NCI-H2081 (cell line): ENCODE measurements at places on chromosomes 7 and 10.

DNA sequence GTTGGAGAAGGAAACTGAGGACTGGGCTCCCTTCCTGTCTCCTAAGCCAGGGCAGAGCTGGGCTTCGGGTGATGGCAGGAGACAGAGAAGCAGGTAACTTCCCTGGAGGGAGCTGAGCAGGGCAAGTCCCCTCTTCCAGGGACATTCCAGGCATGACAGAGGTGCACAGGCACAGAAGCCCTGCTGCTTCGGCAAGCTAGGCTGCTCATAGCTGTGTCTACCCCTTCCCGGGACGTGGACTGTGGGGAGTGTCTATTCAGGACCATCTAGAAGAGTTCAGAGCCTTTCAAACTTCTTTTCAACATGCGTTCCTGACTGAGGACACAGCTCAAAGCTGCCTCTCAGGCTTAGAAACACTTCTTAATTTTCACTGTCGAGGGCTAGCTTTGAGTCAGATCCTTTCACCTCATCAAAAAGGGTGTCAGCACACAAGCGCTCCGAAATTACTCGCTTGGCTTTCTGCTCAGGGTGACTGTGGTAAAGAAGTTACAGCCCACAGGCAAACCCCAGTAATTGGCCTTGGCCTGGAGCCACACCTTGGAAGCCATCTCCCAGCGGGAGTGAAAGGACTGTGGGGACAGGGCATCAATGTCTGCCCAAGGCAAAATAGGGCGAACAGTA is 63.7 kb upstream of the STEAP1B start:
- DNase-seq = peak; percentile 67

DNA sequence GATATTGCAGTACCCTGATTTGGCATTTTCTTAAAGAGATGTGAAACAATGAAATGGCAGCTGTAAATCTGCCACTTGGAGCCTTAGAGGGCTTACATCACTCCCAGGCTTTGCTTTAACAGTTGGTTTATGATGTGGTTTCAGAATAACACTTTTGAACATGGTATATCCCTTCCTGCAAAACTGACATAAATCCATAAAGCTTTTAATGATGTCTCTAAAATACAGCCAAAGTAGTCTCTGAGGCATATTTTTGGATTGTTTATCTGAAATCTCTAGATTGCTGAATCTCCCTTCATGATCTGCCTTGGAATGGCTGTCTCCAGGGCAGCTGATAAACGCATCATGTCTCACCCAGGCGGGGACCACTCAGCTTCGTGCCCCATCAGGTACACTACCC is 377.8 kb upstream of the C7orf33 start:
- no peak for DNase-seq

GRCh38 chr10:120184547-120185337 is 272.3 kb upstream of the PLPP4 start:
- no peak for DNase-seq

DNA sequence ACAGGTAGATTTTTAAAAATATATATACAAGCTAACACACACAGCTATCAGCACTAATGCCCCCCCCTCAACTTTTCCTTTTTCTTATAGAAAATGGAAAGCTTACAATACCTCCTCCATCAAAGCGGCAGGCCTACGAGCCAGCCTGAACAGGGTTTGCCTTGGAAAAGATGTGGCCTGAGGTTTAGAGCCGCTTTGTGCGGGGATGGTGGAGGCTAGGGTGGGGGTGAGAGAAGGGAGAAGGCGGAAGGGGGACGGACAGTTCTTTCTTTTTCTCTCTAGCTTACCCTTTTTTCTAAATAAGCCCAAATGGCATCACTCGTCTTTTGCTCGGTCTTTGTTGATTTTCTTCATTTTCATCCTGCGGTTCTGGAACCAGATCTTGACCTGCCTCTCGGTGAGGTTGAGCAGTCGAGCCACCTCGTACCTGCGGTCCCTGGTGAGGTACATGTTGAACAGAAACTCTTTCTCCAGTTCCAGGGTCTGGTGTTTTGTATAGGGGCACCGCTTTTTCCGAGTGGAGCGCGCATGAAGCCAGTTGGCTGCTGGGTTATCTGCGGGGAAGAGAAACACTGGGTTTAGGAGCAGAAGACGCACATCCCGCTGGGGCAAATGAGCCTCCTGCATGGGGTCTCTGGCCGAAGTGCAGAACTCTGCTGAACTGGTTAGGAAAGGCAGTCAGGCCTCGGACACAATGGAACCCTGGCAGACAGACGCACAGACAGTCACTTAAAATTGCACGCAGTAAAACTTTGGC is 1.9 kb downstream of the HOXA9 start:
- no peak for DNase-seq

- DNase-seq = no peak
Observed at GRCh38 chr10:129949891-129950291, 14.2 kb downstream of the EBF3 start.

DNA sequence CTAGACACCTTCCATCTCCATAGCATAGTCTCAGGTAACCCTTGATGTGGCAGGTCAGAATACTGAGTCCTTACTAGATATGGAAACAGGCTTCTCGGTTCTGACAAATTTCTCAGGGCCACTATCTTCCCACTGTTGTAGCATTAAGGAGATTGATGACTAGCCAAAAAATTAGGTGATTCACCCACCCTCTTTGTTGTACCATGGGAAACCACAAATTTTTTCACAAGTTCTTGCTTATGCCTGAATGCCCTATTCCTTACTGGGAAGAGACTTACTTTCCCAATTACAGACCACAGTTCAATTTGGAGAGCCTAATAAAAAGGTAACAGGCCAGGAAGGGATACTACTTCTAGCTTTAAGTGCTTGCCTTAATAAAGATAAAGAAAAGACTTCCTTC is 948.8 kb downstream of the GRM8 start:
- no peak for DNase-seq

DNA sequence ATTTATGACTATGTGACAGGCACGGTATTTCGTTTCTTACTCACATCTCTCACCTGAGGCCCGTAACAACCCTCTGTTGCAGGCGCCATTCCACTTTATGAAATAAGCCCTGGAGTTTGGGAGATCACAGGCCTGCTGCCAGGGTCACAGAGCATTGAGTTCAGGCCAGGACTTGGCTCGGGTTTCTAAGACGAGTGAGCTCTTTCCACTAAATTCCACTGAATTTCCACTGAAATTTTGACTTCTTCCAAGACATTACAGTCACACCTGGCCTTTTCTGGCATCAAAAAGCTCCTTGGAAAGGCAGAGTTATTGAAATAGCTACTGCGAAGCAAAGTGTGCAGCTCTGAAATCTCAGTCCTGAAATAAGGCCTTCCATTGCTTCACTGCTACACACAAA is 282.8 kb upstream of the MGMT start:
- DNase-seq = no peak

DNA sequence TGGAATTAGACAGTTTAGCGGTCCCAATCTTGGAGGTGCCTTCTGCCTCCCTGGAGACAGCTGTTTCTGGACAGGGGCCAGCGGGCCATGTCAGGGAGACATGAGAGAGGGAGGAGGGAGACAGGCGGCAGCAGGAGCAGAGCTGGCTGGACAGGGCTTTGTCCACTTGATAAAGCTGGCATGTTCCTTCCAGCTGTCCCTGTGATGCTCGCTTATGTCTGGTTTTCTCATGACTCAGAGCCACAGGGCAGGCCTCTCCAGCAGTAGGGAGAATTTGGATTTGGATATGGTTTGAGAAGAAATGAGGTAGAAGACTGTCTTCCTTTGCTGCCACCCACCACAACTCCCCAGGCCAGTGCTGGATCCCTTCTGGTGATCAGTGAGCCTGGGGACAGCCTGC is 51.7 kb upstream of the SORCS3 start:
- no peak for DNase-seq

- peak; percentile 57 for DNase-seq
Observed at GRCh38 chr7:144622745-144623144, 213.1 kb downstream of the TPK1 start.

GRCh38 chr10:71124921-71125748 is 87.2 kb upstream of the UNC5B start:
- DNase-seq = no peak

- no peak for DNase-seq
Observed at GRCh38 chr10:89452193-89452592, 37.8 kb downstream of the IFIT5 start.

GRCh38 chr10:128744092-128744491 is 617.9 kb upstream of the MKI67 start:
- DNase-seq = no peak

DNA sequence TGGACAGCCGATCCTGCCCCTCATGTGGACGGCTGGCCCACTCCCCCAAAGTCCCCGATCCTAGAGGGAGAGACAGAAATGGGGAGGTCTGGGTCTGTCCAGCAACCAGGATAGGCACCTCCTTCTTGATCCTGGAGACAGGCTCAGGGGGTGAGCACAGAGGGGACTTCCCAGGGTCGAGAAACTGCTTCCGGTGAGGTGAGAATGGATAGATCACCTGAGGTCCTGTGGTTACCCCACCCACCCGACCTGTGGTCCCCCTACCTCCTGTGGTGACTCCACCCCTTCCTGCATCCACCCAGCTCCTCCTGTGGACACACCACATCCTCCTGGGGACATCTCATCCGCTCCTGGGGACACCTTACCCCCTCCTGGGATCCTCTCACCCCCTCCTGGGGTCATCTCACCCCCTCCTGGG is 27.4 kb upstream of the RASGEF1A start:
- DNase-seq = no peak

DNA sequence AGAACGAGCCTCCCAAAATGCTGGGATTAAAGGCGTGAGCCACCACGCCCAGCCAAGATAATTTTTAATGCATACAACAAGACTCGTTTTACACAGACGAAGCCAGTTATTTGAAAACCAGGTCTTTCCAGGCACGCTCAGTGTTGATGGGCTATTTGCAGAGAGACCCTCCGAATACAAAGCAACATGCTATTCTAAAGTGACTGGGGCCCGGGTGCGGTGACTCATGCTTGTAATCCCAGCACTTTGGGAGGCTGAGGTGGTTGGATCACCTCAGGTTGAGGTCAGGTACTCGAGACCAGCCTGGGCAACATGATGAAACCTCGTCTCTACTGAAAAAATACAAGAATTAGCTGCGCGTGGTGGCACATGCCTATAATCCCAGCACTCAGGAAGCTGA is 795 bp upstream of the AZGP1 start:
- no peak for DNase-seq

DNA sequence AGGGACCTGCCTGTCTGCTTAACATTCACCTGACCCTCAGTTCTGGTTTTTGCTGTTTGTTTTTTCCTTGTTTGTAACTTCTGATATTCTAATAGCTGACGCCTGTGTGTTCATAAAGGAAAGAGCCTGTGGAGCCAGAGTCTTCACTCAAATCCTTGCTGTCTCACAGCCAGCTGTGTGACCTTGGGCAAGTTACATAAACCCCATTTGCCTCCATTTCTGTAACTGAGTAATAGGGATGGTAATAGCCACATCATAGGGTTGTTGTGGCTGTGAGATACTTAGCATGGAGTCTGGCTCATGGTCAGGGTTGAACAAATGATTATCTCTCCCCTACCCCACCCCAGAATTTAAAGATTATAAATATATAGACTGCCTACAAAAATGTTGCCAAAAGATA is 27.0 kb downstream of the WBP1L start:
- no peak for DNase-seq

DNA sequence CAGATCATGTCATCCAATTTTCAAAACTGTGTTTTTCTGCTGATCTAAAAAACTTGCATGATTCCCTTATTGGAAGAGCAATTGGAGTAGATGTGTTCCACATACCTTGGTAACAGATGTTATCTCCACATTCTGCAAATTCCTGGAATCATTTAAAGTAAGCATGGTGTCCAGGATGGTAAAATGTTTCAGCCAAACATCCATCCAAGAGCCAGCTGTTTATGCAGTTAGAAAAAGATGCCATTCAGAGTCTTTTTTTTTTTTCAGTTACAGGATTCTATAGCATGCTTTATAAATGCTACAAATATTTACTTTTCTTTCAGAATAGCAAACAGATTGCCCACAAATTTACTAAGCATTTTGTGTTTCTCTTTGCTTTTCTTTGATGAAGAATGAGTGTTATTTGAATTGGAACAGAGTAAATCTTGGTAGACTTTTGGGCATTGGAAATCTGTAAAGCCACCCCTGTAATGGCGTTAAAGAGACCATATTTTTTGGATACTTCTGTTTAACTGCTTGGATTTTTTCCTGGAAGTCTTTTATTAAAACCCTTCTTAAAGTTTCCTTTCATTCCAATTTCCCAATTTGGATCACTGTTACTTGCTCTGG is 149.8 kb downstream of the GNAT3 start:
- no peak for DNase-seq

- no peak for DNase-seq
Observed at GRCh38 chr10:91471602-91472001, 61.5 kb downstream of the HECTD2 start.

DNA sequence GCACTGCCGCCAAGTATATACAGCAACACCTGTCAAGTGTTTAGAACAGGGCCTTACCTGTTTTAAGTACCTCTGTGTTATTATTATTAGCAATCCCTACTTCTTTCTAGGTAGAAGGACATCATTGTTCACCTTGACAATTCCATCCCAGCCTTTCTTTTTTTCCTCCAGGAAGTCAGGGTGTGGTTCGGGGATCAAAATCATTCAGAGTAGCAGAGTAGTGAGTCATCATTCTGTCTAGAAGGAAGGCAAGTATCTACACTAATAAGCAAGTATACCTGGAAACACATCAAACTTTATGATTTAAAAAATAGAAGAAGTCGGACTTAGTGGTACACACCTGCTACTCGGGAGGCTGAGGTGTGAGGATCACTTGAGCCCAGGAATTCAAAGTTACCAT is 25.5 kb upstream of the CAPZA2 start:
- no peak for DNase-seq

- DNase-seq = no peak
Observed at GRCh38 chr7:964401-965231, 10.1 kb upstream of the ADAP1 start.
